Activated CD8-positive, alpha-beta T cell treated with anti-CD3 and anti-CD28 coated beads, Interleukin-2, amount 10 ng/mL, durations not matched to agents 7 days and 5 days (primary cell): ENCODE measurements at places on chromosomes 3 and 15. TPM values are rescaled to one million over a fixed set of nuclear protein-coding genes. Genes with fewer than 3 reads are reported as not detected.
A peak's percentile ranks its signal among the peaks of the same experiment; 100 is the strongest.

GRCh38 chr3:105613120-105613519, 246.4 kb downstream of the ALCAM start:
- no peak for DNase-seq

DNA sequence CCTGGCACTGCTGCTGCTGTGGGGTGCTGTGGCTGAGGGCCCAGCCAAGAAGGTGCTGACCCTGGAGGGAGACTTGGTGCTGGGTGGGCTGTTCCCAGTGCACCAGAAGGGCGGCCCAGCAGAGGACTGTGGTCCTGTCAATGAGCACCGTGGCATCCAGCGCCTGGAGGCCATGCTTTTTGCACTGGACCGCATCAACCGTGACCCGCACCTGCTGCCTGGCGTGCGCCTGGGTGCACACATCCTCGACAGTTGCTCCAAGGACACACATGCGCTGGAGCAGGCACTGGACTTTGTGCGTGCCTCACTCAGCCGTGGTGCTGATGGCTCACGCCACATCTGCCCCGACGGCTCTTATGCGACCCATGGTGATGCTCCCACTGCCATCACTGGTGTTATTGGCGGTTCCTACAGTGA, 2.1 kb downstream of the GRM2 start:
- DNase-seq = no peak

The SCAMP5 gene
- 1.1 TPM for total RNA-seq

The ITPKA gene
- total RNA-seq = 0.24 TPM

- no peak for DNase-seq
These were observed 289.7 kb upstream of the MCTP2 start for GRCh38 chr15:93941697-93942096.

The ALDH1A2 gene
- total RNA-seq = not detected

The RPP14 gene
- total RNA-seq = 12.8 TPM

The OR5H6 gene
- total RNA-seq = not detected

DNA sequence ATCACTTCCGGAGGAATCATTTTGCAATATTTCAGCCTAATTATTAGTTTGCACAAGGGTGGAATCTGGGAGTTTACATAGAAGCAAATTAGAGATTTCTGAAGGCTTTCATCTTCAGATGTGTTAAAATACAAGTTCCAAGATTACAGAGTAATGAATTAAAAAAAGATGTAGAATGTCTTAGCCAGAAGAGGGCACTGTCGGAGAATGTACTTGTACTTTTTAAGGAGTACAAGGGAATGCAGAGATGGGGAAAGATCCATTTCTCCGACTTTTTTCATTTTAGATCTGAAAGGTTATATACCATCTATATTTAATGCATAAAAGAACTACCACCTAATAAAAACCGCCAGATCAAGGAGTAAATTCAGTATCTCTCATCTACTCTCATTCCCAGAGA, 43.1 kb upstream of the WDR5B start:
- DNase-seq = no peak

The NEDD4 gene
- total RNA-seq = 5.7 TPM

DNA sequence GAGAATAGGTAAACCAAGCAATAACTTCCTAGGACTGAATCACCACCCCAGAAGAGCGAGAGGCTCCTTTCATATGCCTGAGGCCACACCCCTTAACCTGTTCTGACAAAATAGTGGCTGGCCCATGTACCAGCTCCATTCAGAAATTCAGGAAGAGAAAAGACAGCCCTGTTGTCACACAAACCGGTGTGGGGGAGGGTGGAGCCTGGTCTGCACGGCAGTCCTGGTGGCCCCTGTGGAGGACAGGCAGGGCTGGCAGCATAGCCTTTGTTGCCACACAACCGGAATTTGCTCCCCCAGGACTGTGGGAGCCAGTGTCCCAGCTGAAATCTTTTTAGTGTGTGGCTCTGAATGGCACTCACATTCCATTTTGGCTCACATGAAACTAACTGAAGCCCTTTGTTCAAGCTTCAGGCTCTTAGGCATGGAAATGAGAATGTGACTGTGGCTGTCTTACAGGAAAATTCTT, 23.8 kb downstream of the RLBP1 start:
- DNase-seq = no peak

DNA sequence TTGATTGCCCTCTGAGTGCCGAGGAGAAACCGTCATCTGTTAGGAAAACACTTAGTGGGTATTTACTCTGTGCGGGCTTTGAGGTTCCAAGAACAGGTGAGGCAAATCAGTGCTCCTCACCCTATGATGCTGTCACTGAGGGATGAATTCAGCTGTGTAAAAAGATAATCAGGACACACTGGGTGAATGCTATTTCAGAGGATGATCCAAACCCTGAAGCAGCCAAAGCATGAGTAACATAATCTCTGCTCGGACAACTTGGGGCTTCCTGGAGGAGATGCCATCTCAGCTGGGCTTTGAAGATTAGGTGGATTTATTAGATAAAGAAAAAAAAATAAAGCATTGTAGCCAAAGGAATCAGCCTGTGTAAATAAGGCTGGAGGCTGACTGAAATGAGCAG, 10.5 kb upstream of the GADL1 start:
- DNase-seq = no peak

- DNase-seq = peak; percentile 67
These were observed 1.6 kb upstream of the SIN3A start for GRCh38 chr15:75452865-75453702.

- DNase-seq = no peak
These were observed 252.3 kb upstream of the CHRM5 start for GRCh38 chr15:33716025-33716424.

DNA sequence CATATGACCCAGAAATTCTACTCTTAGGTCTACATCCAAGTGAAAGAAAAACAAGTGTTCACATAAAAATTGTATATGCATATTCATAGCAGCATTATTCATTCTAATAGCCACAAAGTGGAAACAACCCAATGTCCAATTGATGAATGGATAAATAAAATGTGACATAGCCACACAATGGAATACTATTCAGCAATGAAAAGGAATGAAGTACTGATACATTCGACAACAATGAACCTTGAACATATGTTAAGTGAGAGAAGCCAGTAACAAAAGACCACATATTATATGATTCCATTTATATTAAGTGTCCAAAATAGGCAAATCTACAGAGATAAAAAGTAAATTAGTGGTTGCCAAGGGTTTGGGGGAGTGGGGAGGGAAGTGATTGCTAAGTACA, 70.2 kb upstream of the ACTC1 start:
- DNase-seq = no peak

The RTP3 gene
- not detected for total RNA-seq

The CLDN11 gene
- not detected for total RNA-seq

GRCh38 chr3:41198950-41199865, at the start of gene CTNNB1:
TSS of gene CTNNB1 (plus strand) at chr3:41199505. CDS start at chr3:41224069, 24,564 bp downstream.
- peak; percentile 91 for DNase-seq

The VEPH1 gene
- total RNA-seq = not detected

- no peak for DNase-seq
These were observed 169.1 kb upstream of the CCDC54 start for GRCh38 chr3:107208100-107208499.

The GREM1 gene
- not detected for total RNA-seq

- no peak for DNase-seq
These were observed 32.5 kb upstream of the THSD4 start for GRCh38 chr15:71082803-71083202.

The PIGZ gene
- 0.81 TPM for total RNA-seq

GRCh38 chr3:6524479-6524878, 336.4 kb upstream of the GRM7 start:
- DNase-seq = no peak

DNA sequence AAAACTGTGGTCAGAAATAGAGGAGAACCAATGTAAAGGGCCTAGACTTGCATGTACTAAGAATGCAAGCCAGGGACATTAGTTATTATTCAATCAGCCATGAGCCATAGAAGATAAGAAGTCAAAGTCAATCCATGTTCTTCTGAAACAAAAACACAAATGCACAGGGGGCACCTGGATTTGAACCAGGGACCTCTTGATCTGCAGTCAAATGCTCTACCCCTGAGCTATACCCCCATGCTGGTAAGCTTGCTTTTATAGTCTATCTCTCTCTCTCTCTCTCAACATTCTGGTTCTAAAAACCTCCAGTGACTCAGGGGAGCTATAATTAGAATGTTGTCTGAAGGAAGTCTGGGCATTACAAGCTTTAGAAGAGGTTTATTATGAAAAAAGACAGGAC, 85.6 kb upstream of the ACP3 start:
- no peak for DNase-seq

GRCh38 chr3:171001957-171002694, 24.4 kb downstream of the SLC2A2 start:
- DNase-seq = no peak

The CLDN16 gene
- not detected for total RNA-seq

The TM6SF1 gene
- total RNA-seq = 18.2 TPM

The ASB14 gene
- not detected for total RNA-seq

The ZNF660 gene
- 0.83 TPM for total RNA-seq

GRCh38 chr3:71310359-71310979, 273.1 kb downstream of the FOXP1 start:
- DNase-seq = no peak

GRCh38 chr3:190261740-190262139, 60.5 kb downstream of the CLDN1 start:
- no peak for DNase-seq

GRCh38 chr3:70916375-70917055, 604.1 kb upstream of the MDFIC2 start:
- DNase-seq = no peak

The RASGRP1 gene
- 161 TPM for total RNA-seq

DNA sequence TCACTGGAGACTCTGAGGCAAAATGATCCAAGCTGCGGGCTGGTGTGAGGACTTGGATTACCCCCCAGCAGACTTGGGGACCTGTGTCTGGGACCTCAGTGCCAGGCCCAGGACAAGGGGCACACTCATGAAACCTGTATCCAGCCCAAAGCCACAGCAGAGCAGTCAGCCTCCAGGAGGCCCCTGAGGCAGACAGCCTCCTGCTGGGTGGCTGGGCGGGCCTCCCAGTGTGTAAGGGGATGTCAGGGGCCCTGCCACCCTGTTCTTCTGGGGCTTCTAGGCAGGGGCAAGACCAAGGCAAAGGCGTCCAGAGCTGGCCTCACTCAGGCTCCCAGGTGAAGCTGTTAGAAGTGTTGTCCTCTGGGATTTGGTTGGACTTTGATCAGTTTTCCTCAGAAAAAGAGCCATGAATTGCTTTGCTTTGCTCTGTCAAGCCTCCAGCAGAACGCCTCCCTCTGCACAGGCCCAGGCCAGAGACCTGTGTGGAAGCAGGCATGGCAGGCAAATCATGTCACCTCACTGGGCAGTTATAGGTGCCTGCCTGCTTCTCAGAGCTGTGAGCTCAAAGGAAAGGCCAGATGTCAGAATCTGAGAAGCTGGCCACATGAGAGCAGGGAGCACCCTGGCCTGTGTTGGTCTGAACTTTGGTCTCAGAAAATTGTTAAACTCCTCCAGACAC, 77.4 kb downstream of the SMAD6 start:
- DNase-seq = no peak

DNA sequence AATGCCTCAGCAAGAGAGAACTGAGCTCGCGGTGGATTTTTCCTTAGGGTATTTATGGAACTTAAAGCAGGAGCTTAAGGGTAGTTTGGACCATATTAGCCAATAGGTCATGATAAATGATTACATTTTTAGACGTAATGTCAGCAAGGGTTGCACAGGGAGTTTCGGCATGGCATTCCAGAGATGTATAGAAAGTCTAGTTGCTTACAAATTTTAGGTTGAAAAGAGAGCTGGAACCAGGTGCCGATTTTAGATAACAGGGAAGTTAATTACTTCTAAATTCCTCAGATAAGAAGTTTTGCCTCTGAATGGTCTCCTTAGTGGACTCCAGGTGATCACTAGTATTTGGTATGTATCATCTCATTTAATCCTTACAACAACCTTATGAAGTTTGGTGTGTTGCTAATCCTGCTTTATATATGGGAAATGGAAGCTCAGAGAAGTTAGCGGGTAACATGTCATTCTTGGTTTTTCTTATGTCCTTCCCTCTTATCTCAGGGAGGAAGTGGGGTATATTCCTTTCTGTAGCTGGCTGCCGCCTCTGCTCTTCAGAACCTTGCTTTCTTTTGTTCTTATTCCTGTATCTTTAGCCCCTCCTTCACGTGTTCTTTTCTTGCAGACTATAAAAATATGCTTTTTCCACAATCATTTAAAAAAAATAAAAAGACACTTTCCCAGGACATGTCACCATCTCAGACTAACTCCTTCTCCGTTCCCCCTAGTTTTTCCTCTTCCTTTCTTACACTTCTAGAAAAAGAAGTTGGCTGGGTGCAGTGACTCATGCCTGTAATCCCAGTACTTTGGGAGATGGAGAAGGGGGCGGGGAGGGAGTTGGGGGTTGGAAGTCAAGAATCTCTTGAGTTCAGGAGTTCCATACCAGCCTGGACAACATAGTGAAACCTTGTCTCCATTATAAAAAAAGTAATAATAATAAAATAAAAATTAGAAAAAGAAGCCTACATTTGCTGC, 25.7 kb downstream of the IQGAP1 start:
- DNase-seq = no peak

DNA sequence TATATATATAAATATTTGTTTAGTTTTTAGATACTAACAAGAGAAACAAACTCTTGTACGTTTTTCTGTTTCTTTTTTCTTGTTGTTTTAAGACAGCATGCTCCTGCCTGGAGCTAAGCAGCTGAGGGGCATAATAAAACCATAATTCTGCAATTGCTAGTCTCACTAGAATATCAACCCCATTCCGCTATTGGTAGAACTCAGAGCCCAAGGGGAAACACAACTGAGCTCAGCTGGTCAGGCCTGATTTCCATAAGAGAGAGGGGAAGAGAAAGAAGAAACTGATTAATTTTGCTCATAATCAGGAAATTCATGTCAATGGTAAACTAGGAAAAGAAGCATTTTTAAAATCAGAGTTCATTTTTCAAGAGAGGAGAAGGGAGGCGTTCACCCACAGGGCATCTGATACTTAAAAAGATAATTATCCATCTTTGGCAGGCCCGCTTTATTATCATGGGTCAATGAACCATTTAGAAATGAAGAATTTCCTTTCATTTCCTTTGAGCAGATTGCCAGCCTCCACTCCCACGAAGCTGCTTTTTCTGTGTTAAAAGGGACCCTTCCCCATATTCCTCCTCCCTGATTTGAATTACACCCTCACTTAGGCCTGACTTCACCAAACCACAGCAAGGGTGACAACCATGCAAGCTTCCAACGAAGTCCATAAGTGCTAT, 965.3 kb upstream of the CFAP20DC start:
- no peak for DNase-seq

The GHSR gene
- total RNA-seq = not detected

The NR2F2 gene
- not detected for total RNA-seq

The CD96 gene
- total RNA-seq = 303 TPM

The GNAI2 gene
- 531 TPM for total RNA-seq

GRCh38 chr3:196706731-196707130, 5.3 kb downstream of the CEP19 start:
- DNase-seq = no peak
